ENCODE measurements at places on chromosomes 3 and 15.

DNA sequence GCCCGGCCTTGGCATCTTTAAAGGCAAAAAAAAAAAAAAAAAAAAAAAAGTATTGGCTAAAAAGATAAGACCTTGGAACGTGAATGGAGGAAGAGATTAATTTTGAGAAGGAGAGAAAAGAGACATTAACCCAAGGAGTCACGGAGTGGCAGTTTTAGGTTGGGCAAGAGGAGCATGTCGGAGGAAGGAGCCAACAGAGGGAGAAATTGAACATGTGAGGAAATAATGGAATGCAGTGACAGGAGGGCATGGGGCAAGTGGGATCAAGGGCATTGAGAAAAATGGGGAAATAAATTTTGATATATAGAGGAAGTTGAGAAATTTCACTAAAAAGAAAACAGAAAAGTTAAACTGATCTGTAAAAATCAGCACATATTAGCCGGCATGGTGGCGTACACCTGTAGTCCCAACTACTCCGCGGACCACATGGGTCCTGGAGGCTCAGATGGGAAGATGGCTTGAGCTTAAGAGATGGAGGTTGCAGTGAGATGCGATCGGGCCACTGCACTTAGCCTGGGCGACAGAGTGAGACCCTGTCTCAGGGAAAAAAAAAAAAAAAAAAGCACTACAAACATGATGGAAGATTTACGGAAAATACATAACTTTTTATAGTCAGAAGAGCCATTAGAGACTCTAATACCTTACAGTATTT, 1.2 kb downstream of the HAUS2 start:
- no peak for DNase-seq

GRCh38 chr3:134323966-134324962, 50.0 kb downstream of the AMOTL2 start:
- no peak for DNase-seq

DNA sequence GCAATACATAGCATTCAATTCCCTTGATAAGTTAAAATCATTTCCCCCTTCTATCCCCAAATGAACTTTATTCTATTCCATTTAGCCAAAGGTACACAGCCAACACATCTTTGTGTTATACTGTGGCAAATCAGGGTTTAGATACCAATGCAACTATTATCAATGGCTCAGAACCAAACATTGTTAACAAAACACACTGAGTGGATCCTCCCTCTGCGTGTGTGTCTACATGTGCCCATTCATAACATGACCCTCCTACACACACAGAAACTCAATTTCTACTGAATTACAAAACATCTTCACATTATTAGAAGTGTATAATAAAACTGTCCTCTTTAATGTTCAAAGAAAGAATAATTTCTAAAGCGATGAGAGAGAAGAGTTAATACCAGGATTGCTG, 1.3 kb downstream of the TTBK2 start:
- no peak for DNase-seq

- no peak for DNase-seq
Observed at GRCh38 chr15:95929232-95929846, 401.2 kb upstream of the NR2F2 start.

DNA sequence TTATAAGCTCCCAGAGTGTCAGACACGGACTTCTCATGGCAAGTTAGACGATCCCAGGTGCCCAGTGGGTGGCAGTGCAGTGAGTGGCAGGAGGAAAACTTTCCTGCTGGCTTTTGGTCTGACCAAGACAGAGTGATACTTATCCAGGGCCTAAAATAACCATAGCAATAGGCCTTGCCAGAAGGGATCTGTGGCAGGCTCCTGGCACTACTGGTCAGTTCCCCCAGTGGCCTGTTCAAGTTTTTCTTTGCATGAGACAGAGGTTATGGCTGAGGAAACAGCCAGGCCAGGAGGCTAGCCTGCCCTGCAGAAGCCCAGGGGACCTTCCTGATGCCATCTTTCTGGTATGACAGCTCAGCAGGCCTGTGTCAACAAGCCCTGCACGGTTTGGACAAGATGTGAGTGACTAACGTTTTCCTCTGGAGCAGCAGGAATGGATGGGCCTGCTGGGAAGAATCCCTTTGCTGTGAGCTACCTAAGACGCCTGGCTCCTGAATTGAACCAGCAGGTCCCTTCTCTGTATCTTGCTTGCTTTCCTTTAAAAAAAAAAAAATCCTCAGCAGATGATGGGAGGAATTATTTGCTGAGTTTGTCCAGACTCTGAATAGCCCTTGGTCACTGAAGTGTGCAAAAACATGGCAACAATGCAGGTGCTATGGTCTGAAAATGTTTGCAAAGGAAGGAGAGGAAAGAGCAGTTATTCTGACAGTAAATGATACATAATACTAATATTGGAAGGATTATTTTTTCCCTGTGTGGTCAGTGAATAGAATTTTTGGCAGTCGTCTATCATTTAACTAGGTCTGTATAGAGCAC, 18.0 kb downstream of the SCG5 start:
- DNase-seq, result no peak

DNA sequence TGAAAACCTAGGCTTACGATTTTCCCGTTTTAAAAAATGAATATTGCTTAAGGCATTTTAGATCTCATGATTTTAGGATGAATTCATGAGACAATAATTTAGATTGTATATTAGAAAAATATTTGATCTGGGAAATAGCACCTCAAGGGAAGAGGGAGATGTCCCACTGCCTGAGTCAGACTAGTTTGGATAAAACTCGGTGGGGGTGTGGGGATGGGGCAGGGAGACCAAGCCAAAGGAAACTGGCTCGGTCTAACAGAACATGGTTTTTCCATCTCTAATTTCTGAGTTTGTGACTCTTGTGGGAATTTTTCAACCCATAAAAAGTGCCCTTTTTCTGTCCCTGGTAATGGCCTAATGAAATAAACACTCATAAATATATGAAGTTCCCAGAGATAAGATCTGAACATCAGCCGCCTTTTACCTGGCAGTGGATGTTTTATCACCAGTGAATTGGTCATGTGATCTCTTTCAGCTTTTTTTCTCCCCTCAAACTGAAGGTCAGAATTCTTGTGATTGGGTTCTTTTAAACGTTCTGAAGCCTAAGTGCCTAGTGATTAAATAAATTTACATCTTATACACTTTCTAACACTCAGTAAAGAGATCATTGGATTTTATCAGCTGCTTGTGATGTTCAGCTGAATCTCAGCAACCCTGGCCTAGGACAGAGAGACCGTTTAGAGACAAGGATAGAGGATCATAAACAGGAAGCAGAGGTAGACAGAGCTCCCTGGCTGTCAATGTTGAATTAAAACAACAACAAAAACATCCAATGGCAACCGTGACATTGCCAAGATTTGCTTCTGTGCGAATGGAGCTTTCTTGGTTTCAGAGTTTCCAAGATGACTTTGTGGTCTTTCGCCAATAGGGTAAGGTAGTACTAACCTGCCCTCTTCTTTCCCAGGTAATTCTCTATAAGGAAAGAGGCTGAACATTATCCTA, 1038.2 kb downstream of the MCTP2 start:
- DNase-seq, result no peak

DNA sequence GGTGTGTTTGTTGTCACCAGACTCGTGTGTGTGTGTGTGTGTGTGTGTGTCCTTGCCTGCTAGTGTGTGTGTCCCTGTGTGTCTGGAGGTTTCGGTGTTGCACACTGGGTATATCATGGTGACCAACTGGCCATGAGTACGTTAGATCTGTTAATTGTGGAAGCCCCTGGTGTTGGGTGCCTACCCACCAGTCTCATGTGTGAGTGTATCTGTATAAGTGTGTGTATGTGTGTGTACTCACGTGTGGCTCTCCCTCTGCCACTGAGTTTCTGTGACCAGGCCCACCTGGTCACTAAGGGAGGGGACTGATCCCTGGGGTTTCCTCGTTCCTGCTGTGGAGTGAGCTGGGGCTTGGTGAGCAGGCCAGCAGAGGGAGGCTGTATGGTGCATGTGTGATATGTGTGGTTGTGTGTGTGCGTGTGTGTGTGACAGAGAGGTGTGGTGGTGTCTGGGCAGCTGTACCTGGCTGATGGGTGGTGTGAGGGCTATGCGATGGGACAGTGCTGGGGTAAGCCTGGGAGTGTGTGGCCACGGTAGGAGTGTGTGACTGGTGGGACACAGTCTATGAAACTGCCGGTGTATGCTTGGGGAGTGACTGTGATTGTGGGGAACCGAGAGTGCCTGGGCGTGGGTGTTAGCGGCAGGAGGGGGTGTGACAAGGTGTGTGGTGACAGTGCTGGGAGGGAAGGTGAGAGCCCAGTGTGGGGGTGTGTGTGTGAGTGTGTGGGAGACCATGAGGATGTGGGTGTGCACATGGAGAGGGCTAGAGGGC, 1.8 kb downstream of the PRKCD start:
- no peak for DNase-seq

DNA sequence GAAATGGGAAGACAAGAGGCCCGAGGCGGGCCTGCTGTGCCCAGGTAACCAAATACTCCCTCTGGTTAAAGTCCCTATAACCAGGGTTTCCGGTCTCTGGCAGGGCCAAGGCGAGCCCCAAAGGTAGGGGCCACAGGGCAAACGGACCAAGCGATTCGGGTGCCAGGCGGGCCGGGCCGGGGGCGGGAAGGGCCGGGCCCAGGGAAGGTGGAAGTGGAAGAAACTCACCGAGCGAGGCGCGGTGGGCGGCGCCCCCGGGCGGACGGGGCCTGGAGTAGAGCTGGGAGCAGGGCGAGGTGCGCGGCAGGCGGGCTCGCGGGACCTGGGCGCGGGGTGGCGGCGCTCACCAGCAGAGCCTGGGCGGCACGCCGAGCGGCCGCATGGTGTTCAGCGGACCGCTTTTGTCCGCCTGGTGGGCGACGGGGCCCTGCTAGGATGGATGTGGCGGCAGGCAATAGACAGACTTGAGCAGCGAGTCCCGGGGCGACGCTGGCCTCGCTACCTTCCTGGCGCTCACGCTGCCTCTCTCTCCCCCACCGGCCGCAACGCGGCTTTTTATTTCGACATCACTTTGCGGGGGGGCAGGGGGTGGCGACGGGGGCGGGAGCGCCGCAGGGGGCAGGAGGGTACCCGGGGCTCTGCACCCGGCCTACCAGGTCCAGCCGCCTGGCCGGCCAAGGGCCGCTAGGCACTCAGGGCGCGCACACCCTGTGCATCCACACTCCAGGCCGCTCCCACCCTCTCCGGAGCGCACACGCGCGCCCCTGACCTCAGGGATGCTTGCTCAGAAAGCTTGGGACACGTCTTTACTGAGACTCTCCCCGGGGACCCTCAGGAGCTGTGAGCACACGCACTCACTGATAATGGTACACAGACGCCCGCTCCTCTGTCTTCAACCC, at the start of gene GATA2:
GATA2 (minus strand) TSS at position 531 of the 899 bp plus-strand sequence. CDS start 6,170 bp downstream, outside the sequence.
- DNase-seq, result peak; percentile 48

DNA sequence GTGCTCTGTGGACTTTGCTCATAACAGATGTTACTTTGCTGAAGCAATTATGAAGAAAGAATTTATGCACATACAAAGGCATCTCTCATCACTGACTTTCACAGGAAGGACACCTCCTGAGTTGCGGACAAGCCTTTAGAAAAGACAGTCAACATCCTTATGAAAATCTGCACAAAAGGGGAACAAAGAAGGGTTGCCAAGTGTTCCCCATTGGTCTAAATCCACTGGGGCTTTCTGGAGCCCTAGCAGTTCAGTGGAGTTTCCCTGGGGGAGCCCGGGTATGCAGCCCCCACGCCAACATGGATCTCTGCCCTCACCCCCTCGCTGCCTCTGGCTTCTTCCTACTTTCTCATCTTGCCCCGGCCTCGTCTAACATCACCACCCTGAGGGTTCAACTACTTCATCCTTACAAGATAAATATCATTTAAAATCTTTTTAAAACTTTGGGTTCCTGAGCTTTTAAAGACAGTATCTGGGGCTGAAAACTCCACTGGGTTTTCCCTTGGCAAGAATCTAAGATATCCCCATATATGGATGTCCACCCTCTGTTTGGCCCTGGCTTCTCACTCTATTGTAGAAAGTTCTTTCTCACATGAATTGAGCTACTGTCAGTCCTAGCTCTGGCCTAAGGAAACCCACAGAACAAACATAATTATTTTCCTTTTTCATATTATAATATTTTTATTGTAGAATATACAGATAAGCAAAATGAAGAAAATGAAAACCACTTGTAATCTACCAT, 207.9 kb upstream of the RGMA start:
- DNase-seq, result no peak

GRCh38 chr3:23481616-23482278, 278.6 kb downstream of the UBE2E2 start:
- DNase-seq, result no peak

- DNase-seq, result no peak
Observed at GRCh38 chr3:137987723-137988122, 22.2 kb upstream of the CLDN18 start.

DNA sequence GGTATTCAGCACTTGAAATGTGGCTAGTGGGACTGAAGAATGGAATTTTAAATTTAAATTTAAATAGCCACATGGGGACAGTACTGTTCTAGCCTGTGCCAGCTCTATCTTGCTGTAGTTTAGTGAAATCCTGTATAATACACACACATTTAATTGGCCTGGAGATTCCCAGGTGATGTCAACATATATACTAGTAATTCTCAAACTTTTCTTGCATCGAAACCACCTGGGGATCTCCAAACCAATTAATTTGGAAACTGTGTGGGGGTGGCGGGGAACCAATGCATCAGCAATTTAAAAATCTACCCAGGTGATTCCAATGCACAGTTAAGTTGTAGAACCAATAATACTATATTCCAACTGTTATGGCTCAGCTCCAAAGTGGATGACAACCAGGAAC, 228.9 kb upstream of the MRPL3 start:
- no peak for DNase-seq

DNA sequence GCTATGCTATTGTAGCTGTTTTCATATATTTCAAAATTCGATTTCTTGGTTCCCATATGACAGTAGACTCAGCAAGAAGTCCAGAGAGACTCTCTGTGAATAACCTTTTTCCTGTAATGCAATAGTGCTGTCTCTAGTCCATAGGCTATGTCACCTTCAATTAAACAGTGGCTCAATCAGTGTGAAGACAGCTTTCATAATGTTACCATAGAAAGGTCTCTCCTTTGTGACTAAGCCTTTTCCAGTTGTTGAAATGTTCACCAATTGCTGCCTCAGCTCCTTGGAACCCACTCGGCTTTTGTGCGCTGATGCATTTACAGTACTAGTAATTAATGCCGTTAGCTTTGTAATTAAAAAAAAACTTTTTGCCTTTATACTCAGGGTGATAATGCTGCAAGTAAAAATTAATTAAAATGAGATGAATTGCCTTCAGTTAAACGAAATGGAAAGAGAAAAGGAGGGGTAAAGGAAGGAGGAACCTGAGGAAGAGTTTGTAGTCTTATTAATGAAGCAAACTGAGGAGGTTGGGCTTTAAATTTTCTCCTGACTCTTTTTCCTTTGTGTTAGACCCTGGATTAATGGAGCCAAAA, 214.8 kb downstream of the LSAMP start:
- DNase-seq, result no peak

- peak; percentile 72 for DNase-seq
Observed at GRCh38 chr15:70266412-70267121, 168.8 kb upstream of the TLE3 start.

DNA sequence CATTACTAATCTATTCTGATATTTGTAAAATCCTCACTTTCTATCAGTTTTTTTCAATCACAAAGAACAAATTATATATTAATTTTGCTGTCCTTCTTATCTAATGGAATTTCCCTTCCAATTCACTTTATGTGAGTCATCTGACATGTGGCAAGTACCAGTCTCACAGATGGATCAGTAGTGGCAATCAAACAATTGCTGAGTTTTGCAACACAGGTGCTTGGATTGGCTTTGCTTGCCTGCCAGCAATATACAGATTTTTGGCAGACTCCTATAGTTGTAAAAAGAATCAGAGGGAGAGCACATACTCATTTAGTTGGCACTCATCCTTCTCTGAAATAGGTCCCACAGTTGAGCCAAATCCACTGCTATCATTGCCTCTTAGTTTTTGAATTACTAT, 83.7 kb downstream of the BCHE start:
- no peak for DNase-seq

- DNase-seq, result no peak
Observed at GRCh38 chr15:90435652-90436337, 47.8 kb downstream of the IQGAP1 start.

- DNase-seq, result no peak
Observed at GRCh38 chr3:52128118-52128683, 26.0 kb downstream of the POC1A start.

All from right forelimb (tissue), 1 donor.